ENCODE measurements at places on chromosomes 3 and 15.

GRCh38 chr3:9700536-9700935 lies 3.1 kb upstream of the CPNE9 start:
- DNase-seq: no peak

DNA sequence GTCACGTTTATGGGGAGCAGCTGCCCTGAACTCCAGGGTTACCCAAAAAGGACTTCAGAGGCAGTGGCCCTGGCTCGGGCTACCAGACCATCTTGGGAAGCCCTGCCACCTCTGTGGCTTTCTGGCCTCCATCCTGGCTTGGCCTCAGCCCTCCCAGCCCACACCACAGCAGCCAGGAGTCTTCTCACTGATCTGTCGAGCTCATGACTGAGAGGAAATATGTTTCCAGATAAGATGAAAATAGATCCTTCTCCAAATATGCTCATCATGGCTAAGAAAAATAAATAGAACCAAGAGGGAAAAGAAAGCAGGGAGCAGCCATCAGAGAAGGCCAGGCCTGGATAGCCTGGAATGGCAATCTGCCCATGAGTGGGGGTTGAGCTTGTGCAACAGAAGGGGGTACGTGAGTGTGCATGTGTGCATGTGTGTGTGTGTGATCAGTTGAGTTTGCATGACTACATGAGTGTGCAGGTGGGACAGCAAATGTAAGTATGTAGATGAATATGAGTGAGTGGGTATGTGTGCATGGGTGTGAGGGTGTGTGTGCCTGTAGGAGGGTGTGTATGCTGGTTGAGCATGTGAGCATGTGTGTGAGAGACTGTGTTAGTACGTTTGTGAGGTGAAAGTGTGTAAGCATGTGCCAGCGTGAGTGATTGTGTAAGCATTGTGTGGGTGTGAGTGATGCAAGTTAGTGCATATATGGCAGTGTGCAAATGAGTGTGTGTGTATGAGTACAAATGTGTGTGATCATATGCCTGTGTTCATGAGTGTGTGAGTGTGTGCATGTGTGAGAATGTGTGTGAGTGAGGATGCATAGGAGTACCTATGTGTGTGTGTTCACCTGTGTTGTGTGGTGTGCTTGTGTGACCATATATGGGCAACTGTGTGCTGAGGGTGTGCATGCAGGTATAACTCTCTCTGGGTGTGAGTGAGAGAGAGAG lies 9.9 kb upstream of the RFT1 start:
- DNase-seq: no peak

GRCh38 chr3:52070724-52071621 lies 14.6 kb upstream of the DUSP7 start:
- DNase-seq: no peak

- no peak for DNase-seq
Measured at GRCh38 chr3:112351036-112351435, 18.1 kb downstream of the CD200 start.
